ENCODE measurements at places on chromosomes 2 and 18. TPM values are rescaled to one million over a fixed set of nuclear protein-coding genes. Genes with fewer than 3 reads are reported as not detected.

GRCh38 chr2:99445065-99445464, 44.8 kb downstream of the REV1 start:
- H3K4me1 ChIP-seq, result no peaks in the 10 kb centered on the region
- DNase-seq, result no peak
- no peak overlapping the region for H3K4me3 ChIP-seq
- H3K36me3 ChIP-seq, result no peaks in the 10 kb centered on the region

DNA sequence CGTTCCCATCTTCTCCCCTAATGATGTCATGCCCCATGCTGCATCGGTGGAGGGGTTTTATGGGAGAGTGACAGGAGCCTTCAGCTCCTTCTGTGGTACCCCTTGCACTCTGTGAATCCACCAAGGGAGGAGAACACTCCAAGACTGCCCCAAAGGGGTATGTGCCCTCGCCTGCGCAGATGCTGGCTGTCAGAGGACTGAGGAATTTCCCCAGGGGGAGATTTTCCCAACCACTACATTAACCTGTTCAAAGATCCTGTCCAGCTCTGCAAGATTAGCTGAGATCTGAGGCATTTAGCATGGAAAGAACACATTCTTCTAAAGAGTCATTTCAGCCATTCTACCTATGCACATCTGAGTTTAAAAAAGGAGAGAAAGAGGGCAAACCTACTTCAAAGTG, 143.2 kb upstream of the ITGA6 start:
- H3K4me3 ChIP-seq, result no peak overlapping the region
- H3K36me3 ChIP-seq, result no peaks in the 10 kb centered on the region
- peaks cover 36% of the 10 kb centered on the region for H3K4me1 ChIP-seq

DNA sequence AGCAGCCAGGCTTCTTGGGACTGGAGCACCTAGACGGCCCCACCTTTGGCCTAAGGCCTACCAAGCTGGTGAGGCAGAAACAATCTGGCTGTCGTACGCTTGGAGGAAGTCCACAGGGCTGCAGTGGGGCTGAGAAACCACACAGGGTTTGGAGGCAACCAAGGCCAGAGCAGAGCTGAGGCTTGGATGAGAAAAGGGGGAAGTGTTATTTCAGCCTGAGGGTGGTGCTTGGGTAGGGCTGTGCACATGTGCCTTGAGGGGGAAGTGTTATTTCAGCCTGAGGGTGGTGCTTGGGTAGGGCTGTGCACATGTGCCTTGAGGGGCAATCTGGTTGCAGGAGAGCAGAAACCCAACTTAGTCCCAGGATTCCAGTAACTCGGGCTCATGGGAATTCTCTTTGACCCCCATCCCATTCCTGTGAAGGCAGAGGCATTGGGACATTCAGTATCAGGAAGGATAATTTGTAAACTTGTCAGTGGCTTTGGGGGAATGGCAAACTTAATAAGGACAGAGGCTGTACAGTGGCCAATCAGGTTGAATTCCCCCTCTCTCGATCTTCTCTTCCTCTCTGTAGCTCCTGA, 971 bp upstream of the FBXO41 start:
- H3K27ac ChIP-seq, result no peak overlapping the region
- peaks cover 48% of the 10 kb centered on the region for H3K27me3 ChIP-seq
- H3K4me1 ChIP-seq, result peaks cover 4% of the 10 kb centered on the region

Gene KHK
- 0.95 TPM for total RNA-seq

Gene LOXHD1
- total RNA-seq, result not detected
